ENCODE measurements at places on chromosomes 6 and 20.

DNA sequence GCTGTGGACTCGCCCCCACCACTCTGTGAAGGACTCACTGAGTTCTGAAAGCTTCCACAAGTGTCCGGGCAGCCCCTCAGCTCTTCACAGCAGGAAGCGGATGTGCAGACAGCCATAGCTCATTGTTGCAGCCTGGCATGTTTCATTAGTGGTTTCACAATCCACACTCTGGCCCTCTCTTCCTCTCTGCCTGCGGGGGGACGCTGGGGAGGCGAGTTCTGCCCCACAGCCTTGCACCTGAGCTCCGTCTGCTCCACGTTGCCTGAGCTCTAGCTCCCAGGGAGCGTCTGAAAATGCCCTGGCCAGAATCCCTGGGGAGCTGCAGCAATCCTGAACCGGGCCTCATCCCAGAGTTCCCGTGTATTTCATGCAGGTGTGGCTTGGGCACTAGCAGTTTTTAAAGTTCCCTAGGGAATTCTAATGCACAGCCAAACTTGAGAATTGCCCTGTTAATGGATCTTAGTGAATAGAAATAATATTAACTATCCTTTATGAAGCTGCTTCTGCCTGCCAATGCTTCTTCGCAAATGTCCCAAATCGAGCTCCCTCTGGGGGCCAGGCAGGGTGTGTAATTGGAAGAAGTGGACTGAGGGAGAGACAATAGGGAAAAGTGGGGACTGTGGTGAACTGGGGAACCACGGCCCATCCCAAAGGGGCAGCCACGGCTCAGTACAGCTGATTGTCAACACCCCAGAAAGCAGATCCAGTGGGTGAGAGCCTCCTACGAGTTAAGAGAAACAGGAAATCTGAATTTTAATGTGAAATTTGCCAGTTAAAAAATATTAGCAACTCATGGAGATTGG is 51.5 kb downstream of the CTCFL start:
- DNase-seq, result no peak

DNA sequence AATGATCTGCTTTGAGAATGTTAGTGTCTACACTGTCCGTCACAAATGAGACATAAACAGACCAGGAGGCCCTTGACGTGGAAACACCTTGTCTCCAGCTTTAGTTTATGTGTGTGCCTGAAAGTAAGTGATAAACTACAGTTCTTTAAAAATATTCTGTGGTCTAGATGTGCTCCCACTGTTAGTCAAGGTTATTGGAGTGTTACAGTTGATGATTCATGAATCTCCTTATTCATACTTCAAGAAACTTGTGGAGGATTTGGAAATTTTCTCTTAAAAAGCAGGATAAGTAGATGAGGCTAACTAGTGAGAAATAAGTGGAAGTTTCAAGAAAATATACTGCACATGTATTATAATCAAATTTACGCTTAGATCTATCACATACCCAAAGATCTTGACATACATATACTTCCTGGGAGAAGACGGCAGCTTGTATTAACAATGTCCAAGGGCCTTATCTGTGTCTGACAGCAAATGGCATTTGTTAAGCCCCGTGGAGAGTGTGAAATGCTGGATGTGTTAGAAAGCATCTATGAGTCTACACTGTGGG is 90.5 kb upstream of the MBOAT1 start:
- no peak for DNase-seq

DNA sequence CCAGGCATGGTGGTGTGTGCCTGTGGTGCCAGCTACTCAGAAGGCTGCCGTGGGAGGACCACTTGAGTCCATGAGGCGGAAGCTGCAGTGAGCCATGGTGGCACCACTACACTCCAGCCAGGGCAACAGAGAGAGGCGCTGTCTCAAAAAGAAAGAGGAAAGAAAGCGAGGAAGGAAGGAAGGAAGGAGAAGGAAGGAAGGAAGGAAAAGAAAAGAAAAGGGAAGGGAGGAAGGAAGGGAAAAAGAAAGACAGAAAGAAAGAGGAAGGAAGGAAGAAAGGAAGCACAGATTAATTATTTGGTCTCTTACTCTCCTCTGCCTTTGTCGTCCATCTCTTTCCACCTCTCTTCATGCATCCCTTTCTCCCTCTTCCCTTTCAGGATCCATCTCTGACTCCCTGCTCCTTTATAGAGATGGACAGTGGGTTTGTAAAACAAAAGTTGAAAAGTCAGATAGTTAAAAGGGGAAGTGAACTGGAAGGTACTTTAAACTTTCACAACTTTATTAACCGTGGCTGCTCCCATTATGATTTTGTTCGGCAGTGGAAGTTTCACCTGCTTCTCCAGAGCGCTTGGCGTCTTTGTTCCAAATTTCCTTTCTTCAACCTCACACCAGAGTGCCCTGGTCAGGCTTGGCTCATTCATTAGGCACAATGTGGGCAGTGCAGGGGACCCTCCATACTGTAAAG is 1.5 kb downstream of the HLA-DQA1 start:
- DNase-seq, result no peak

- no peak for DNase-seq
Observed at GRCh38 chr6:47439348-47439668, 38.3 kb upstream of the CD2AP start.

- no peak for DNase-seq
Observed at GRCh38 chr6:156827382-156827781, 50.2 kb downstream of the ARID1B start.

- DNase-seq, result no peak
Observed at GRCh38 chr6:165823609-165824326, 160.7 kb upstream of the PDE10A start.

GRCh38 chr6:156662025-156662445 is 115.1 kb upstream of the ARID1B start:
- peak; percentile 21 for DNase-seq

DNA sequence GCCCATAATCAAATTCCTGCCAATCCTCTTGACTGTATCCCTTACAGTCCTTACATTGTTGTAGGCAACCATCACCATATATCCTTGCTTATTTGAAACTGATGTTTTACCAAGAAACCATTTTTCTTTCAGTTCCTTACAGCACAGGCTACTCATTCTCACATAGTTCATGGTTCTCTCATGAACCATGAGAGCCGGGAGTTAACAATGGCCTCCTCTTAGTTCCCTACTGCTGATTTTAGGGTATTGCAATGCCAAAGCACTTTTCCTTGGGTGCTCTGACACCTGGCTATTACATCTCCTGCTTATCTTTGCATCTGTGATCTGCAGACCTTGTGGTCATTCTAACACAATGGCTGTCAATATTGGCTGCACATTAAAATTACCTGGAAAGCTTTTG is 133.4 kb downstream of the MYB start:
- no peak for DNase-seq

GRCh38 chr6:11972806-11973205 is 39.3 kb upstream of the HIVEP1 start:
- DNase-seq, result no peak

- DNase-seq, result no peak
Observed at GRCh38 chr6:115947966-115948541, 112.6 kb downstream of the FRK start.

DNA sequence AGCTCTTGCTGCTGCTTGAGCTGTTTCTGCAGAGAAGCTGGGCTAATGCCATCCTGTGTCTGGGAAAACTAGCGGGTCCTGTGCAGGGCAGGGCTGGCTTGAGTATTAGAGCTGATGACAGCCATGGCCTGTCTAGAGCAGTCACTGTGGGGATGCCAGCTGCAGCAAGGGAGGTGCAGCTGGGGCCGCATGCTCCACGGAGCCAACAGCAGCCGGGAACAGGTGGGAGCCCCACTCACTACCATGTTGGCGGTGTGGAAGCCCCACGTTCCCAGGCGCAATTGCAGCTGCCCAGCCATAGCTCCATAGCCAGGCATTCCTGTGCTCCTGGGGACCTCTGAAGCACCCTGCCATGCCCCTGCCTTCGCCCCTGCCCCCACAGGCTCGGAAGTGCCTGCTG is 212.9 kb downstream of the TFAP2C start:
- no peak for DNase-seq

DNA sequence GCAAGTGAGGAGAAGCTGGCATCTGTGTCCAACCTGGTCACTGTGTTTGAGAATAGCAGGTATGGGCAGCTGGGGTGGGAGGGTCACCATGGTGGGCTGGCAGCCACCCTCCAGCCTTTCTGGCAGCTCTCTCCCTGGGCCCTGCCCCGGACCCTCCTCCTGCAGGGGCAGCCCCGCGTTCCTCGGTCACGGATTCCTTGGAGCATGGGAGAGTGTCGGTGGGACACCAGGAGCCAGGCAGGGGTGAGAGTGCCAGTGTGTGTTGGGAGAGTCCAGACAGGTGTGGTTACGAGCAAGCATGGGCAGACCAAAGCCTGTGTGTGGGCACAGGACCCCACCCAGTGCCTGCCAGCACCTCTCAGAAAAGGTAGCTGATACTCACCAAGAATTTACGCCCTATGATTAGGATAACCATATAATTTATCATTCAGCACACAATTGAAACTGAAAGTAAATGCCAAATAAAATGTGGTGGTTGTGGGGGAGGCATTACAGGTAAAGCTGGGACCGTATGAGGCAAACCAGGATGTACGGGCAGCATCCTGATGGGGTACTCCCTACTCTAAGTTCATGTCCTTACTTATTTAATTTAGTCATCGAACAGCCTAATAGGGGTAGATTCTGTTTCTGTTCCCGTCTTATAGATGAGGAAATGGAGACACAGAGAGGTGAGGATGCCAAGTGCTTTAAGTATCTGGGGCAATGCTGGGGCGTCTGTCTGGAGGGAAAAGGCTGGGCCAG is 542 bp downstream of the FGD2 start:
- DNase-seq, result no peak

GRCh38 chr6:24780206-24780605 is 5.5 kb downstream of the GMNN start:
- DNase-seq, result no peak

DNA sequence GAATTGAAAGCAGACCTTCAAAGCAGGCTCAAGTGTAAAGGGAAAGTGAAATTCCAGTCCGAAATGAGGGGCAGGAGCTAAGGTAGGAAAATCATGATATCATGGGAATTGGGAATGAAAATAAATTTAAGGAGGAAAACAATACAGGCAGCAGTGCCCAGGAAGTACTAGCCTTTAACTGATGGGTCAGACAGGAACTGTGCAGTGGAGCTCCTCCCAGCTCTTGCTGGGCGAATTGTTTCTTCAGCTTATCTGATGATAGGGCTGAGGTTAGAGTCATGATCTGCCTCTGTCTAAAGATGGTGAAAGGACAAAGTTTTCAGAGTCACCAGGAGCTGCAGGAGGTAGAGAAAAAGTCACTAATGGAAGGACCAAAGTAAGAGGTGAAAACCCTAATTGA is 457.9 kb upstream of the PTCHD4 start:
- no peak for DNase-seq

- DNase-seq, result no peak
Observed at GRCh38 chr6:151255811-151256210, 16.0 kb downstream of the AKAP12 start.

DNA sequence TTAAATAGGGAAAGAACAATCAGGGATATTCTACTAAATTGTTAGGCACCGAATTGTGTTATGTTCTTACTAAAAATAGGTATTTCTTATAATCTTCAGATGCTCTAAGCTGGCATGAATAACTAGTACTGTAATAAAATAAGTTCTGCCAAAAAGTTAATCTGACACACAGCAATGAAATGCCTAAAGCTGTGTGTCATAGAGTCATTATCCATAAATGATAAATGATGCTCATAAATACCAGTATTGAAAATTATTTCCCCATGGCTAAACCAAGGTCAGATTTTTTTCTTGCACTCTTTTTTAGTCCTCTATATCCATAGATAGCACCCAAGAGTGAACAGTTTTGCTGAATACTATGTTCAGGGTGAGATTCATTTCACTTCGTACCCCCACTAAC is 11.7 kb upstream of the PRIM2 start:
- no peak for DNase-seq

DNA sequence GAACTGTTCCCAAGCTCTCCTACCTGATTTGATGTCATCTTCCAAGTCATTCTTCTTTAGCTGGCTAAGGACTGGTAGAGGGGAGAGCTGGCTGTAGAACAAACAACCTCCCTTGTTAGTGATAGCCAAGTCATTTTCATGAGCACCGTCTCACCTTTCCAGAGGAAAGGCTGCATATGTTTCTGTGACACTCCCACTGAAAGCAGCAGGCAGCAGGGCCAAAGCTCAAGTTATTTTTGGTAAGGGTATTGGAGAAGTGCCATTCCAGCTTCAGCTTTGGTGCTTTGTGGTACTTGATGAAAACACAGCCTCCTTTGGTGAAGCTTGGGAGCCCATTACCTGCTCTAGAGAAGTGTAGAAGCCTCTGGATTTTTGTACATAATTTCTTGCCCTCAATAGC is 5.4 kb upstream of the DOK5 start:
- DNase-seq, result no peak

- no peak for DNase-seq
Observed at GRCh38 chr6:4732691-4733315, 43.4 kb upstream of the CDYL start.

GRCh38 chr6:118918329-118918725 is 16.6 kb downstream of the MCM9 start:
- no peak for DNase-seq

DNA sequence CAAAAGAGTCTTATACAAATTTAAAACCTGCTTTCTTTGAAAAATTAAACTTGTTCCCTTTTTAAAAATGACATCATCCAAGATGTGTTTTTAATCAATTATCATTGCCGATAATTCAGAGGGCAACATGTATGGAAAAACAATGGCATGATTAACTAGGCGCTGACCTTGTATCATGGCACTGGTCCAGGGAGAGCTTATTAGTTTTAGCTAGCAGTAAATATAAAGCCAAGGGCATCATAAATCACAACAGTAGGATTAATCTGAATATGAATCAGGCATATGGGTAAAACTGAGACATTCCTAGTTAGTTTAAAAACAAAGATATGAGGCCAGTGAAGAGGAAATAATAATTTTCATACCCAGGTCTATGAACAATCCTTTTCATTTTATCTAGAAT is 374.0 kb downstream of the HDGFL1 start:
- DNase-seq, result no peak

Measured in stimulated activated CD8-positive, alpha-beta memory T cell treated with anti-CD3 and anti-CD28 coated beads, Interleukin-7, amount 100 ng/mL, for 4 hours (primary cell).